ENCODE measurements at places on chromosomes 12 and 14. TPM values are rescaled to one million over a fixed set of nuclear protein-coding genes. Genes with fewer than 3 reads are reported as not detected.

The HPD gene
- not detected for total RNA-seq

The GRIP1 gene
- 5.4 TPM for total RNA-seq

The OAS3 gene
- total RNA-seq, result 13.9 TPM

The CD163L1 gene
- total RNA-seq, result not detected

The SRRM4 gene
- not detected for total RNA-seq

The RNF212B gene
- total RNA-seq, result not detected

The TAS2R8 gene
- total RNA-seq, result not detected

The AVPR1A gene
- not detected for total RNA-seq

GRCh38 chr14:102692334-102692733 lies 84.9 kb upstream of the TRAF3 start:
- no peaks in the 10 kb centered on the region for H3K27me3 ChIP-seq
- no peak overlapping the region for H3K27ac ChIP-seq
- no peak for DNase-seq
- no peaks in the 10 kb centered on the region for H3K4me1 ChIP-seq
- no peaks in the 10 kb centered on the region for H3K36me3 ChIP-seq
- no peak overlapping the region for H3K4me3 ChIP-seq

DNA sequence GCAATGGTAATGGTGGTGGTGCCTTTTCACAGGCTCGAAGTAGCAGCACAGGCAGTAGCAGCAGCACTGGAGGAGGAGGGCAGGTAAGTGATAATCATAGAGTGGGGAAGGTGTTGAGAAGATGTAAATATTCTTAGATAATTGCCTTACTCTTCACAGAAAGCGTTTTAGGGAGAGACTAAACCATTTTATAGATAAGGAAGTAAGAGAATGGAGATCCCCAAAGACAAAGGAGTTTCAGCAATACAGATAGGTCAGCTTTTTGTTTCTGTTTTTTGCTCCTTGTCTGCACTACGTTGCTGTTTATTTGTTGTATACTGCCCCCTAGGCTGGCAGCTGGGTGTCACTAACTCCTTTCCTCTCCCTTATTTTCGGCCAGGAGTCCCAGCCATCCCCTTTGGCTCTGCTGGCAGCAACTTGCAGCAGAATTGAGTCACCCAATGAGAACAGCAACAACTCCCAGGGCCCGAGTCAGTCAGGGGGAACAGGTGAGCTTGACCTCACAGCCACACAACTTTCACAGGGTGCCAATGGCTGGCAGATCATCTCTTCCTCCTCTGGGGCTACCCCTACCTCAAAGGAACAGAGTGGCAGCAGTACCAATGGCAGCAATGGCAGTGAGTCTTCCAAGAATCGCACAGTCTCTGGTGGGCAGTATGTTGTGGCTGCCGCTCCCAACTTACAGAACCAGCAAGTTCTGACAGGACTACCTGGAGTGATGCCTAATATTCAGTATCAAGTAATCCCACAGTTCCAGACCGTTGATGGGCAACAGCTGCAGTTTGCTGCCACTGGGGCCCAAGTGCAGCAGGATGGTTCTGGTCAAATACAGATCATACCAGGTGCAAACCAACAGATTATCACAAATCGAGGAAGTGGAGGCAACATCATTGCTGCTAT lies 2.0 kb downstream of the SP1 start:
- H3K27me3 ChIP-seq, result no peaks in the 10 kb centered on the region
- peaks cover 42% of the 10 kb centered on the region for H3K36me3 ChIP-seq
- H3K4me1 ChIP-seq, result peaks cover 74% of the 10 kb centered on the region
- DNase-seq, result no peak
- peak overlapping the region; percentile 53 for H3K4me3 ChIP-seq
- H3K27ac ChIP-seq, result peak overlapping the region; percentile 14

- no peak for DNase-seq
- no peaks in the 10 kb centered on the region for H3K4me1 ChIP-seq
- no peak overlapping the region for H3K27ac ChIP-seq
- H3K27me3 ChIP-seq, result no peaks in the 10 kb centered on the region
- no peaks in the 10 kb centered on the region for H3K36me3 ChIP-seq
Measured at GRCh38 chr12:52975204-52975603, 26.3 kb downstream of the KRT18 start.

DNA sequence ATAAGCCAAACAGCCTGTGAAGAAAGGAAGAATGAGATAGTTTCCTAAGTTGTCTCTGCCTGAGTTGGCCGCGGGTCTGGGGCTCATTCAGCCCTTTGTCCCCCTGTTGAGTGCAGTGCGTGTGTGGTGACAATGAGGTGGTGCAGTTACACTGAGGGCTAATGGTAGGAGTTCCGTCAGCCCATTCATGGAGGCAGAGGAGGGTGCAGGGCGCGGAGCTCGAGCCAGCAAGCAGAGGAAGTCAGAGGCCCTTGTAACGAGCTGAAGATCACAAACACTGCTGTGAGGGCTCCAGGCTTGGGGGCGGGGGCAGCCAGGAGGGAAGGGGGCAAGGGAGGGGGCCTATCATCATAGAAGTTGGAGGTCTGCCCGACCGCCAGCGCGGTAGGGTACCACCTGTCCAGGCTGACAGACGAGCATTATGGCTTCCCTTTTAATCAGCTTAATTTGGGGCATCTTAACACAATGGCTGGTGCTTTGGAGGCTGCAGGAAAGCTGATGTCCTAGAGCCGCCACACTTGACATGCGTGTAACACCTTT lies 20.5 kb downstream of the CCND2 start:
- H3K27me3 ChIP-seq, result no peaks in the 10 kb centered on the region
- DNase-seq, result no peak
- peaks cover 95% of the 10 kb centered on the region for H3K36me3 ChIP-seq
- H3K27ac ChIP-seq, result peak overlapping the region; percentile 26

DNA sequence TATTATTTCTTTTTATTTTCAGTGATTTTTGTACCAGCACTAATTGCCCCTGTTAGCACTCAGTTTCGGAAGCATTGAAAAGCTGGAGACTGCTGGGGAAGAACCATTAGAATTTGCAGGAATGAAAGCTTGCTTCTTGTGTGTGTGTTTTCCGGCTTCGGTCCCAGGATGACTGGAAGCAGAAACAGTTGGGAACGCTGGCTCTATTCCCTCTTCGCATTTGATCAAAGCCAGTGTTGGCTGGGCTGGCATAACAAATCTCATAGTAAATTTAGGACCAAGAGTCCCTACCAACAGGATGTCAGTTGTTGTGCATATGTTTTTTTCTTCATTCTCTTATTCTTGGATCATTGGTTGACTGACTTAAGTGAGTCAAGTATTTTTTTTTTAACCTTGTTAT lies 53.6 kb upstream of the TRAF3 start:
- H3K36me3 ChIP-seq, result peaks cover 65% of the 10 kb centered on the region
- no peak overlapping the region for H3K4me3 ChIP-seq
- H3K27me3 ChIP-seq, result no peaks in the 10 kb centered on the region
- no peak for DNase-seq

- no peaks in the 10 kb centered on the region for H3K27me3 ChIP-seq
- H3K36me3 ChIP-seq, result no peaks in the 10 kb centered on the region
- H3K4me1 ChIP-seq, result peaks cover 7% of the 10 kb centered on the region
- H3K4me3 ChIP-seq, result no peak overlapping the region
- no peak for DNase-seq
Measured at GRCh38 chr12:3099146-3099545, 22.0 kb downstream of the TSPAN9 start.

- H3K27me3 ChIP-seq, result no peaks in the 10 kb centered on the region
- no peak overlapping the region for H3K4me3 ChIP-seq
- no peaks in the 10 kb centered on the region for H3K4me1 ChIP-seq
- DNase-seq, result no peak
Measured at GRCh38 chr12:56781726-56782125, 18.6 kb downstream of the HSD17B6 start.

GRCh38 chr12:91109148-91109564 lies 2.1 kb downstream of the LUM start:
- no peaks in the 10 kb centered on the region for H3K36me3 ChIP-seq
- H3K27me3 ChIP-seq, result no peaks in the 10 kb centered on the region
- peak; percentile 23 for DNase-seq
- no peak overlapping the region for H3K4me3 ChIP-seq

- no peak overlapping the region for H3K4me3 ChIP-seq
- DNase-seq, result no peak
- no peak overlapping the region for H3K27ac ChIP-seq
- H3K27me3 ChIP-seq, result peaks cover 9% of the 10 kb centered on the region
- no peaks in the 10 kb centered on the region for H3K36me3 ChIP-seq
Measured at GRCh38 chr14:87840906-87841305, 152.1 kb downstream of the GALC start.

GRCh38 chr12:62876938-62877548 lies 57.9 kb downstream of the PPM1H start:
- no peak overlapping the region for H3K4me3 ChIP-seq
- DNase-seq, result no peak
- H3K27ac ChIP-seq, result no peak overlapping the region
- no peaks in the 10 kb centered on the region for H3K36me3 ChIP-seq

DNA sequence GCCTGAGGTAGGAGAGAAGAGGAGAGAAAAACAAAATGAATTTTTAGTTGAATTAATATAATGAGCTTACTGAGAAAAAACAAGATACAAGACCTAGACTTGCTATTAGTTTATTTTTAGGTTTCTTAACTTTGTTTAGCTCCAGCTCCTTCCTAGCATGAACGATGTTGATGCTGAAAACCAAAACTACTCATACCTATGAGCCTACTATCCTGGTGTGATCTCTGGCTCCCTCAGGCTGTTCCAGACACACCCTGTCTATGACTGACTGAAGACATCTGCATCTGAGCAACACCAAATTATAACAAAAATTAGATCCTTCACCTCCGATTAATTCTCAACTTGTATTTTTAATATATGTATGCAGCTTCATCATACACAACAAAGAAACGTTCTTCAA lies 190.4 kb downstream of the SLC5A8 start:
- H3K36me3 ChIP-seq, result no peaks in the 10 kb centered on the region
- no peaks in the 10 kb centered on the region for H3K27me3 ChIP-seq
- DNase-seq, result no peak
- no peaks in the 10 kb centered on the region for H3K4me1 ChIP-seq
- H3K27ac ChIP-seq, result no peak overlapping the region
- no peak overlapping the region for H3K4me3 ChIP-seq

- H3K27ac ChIP-seq, result no peak overlapping the region
- DNase-seq, result no peak
- peak overlapping the region; percentile 80 for H3K4me3 ChIP-seq
- H3K36me3 ChIP-seq, result peaks cover 3% of the 10 kb centered on the region
- no peaks in the 10 kb centered on the region for H3K27me3 ChIP-seq
Measured at GRCh38 chr12:128823216-128823915, 392 bp downstream of the SLC15A4 start.

GRCh38 chr12:117498256-117498655 lies 136.8 kb upstream of the NOS1 start:
- DNase-seq, result no peak
- H3K27me3 ChIP-seq, result no peaks in the 10 kb centered on the region
- H3K36me3 ChIP-seq, result no peaks in the 10 kb centered on the region

- no peaks in the 10 kb centered on the region for H3K4me1 ChIP-seq
- no peak for DNase-seq
- no peaks in the 10 kb centered on the region for H3K27me3 ChIP-seq
- H3K27ac ChIP-seq, result no peak overlapping the region
- H3K4me3 ChIP-seq, result no peak overlapping the region
Measured at GRCh38 chr14:31578266-31578665, 17.1 kb downstream of the NUBPL start.

DNA sequence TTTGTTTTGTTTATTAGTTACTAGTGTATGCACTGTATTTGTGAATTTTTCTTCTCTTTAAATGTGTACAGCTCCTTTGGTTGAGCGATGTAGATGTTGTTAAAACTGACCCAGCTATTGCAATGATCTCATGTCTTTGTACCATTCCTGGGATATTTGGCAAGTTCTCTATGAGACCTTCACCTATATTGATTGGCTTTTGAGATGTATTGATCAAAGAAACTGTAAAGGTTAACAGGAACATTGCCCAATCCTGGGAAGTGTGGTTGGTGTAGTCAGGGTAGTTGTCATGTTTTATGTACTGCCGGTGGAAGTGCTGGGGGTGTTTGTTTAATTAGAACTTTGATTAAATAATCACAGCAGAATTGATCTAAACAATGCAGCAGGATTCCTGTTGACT lies 43.1 kb downstream of the ACSS3 start:
- H3K4me1 ChIP-seq, result no peaks in the 10 kb centered on the region
- no peaks in the 10 kb centered on the region for H3K36me3 ChIP-seq
- H3K27ac ChIP-seq, result no peak overlapping the region
- no peak overlapping the region for H3K4me3 ChIP-seq
- no peak for DNase-seq
- no peaks in the 10 kb centered on the region for H3K27me3 ChIP-seq

- no peaks in the 10 kb centered on the region for H3K36me3 ChIP-seq
- peaks cover 6% of the 10 kb centered on the region for H3K4me1 ChIP-seq
- no peaks in the 10 kb centered on the region for H3K27me3 ChIP-seq
- no peak overlapping the region for H3K4me3 ChIP-seq
- peak; percentile 28 for DNase-seq
- no peak overlapping the region for H3K27ac ChIP-seq
Measured at GRCh38 chr12:62158461-62159360, 101.5 kb upstream of the USP15 start.

DNA sequence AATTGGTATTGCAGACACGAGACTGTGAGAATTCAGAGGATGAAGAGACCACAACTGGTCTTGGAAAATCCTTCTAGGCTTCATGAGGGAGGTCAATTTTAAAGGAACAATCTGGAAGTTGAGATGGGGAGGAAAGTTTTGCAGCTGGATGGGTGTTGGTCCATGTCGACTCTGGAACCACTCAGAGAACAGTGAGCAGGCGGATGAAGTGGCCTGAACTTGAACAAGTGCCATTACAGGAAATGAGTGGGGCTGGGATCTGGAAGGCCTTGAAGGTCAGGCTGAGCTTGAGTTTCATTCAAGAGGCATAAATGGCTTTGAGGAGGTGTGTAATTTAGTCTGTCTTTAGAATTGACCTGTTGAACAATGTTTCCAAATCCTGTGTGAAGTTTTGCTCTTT lies 140.9 kb downstream of the GALC start:
- no peaks in the 10 kb centered on the region for H3K4me1 ChIP-seq
- no peak for DNase-seq
- H3K36me3 ChIP-seq, result no peaks in the 10 kb centered on the region
- no peak overlapping the region for H3K27ac ChIP-seq
- no peak overlapping the region for H3K4me3 ChIP-seq

DNA sequence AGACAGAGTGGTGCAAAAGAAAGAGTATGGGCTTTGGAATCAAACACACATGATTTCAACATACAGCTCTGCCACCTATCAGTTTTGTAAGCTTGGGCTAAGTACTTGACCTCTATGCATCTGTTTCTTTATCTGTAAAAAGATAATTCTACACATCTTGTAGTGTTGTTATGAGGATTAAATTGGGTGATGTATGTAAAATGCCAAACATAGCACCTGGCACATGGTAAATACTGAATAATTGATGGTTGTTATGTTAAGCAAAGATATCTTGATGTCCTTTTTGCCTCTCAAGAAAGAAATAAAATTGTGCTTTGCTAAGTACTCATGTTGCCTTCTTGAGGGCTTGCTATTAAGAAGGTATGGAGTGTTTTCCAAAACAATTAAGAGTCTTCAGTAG lies 2.3 kb upstream of the CSRP2 start:
- peaks cover 16% of the 10 kb centered on the region for H3K4me1 ChIP-seq
- peaks cover 23% of the 10 kb centered on the region for H3K27me3 ChIP-seq
- H3K27ac ChIP-seq, result no peak overlapping the region

GRCh38 chr12:79681008-79681590 lies 9.7 kb downstream of the PAWR start:
- no peak overlapping the region for H3K27ac ChIP-seq
- H3K4me1 ChIP-seq, result no peaks in the 10 kb centered on the region
- H3K4me3 ChIP-seq, result no peak overlapping the region
- H3K27me3 ChIP-seq, result peaks cover 2% of the 10 kb centered on the region
